HCT116 (cell line): ENCODE measurements at places on chromosomes 11 and 22.

GRCh38 chr11:31824879-31825837 is 14.0 kb upstream of the PAX6 start:
- no peak for DNase-seq

DNA sequence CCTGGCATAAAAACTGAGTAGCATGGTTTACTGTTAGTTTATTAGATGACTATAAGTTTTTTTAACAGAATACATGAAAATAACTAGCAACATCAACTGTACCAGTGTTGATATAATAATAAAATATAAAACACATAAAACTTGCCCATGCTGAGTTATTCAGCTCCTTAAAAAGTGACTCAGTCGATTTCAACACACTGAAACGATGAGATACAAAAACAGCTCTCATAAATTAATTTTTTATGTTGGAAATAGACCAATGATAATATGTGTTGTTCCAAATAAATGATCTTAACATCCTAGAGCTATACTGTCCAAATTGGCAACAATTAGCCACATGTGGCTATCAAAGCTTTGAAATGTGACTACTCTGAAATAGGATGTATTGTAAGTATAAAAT is 15.9 kb downstream of the PDGFD start:
- DNase-seq, result no peak

DNA sequence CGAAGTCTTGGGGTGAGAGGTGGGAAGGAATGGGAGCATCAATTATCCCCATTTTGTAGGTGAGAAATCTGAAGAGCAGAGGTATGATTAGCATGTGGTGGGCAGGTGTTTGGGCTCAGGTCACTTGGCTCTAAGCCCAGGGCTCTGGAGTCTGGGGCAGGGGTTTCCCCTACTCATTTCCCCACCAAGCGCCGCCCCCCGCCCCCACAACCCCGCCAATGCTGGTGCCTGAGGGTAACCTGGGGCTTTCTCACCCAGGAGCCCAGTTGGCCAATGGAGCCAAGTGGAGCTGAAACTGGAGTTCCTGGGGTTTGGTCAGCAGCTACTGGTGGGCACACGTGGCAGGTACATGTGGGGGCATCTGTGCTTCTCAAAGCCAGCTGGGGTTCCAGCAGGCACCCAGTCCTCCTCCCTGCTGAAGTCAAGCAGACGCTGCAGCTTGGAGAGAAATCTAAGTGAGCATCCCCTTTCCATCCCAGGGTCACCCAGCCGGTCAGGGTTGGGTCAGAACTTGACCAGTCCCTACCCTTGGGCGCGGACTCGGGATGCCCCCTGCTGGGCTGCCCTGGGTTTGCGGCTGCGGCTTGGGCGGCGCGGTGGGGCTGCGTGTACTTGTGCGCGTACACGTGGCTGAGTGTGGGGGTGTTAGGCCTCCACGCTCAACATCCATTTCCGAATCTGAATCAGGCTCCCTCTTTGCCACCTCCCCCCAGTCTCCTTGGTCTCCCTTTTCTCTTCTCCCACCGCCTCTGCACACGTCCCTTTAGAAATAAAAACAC is 1.7 kb upstream of the CHRM1 start:
- DNase-seq, result no peak

DNA sequence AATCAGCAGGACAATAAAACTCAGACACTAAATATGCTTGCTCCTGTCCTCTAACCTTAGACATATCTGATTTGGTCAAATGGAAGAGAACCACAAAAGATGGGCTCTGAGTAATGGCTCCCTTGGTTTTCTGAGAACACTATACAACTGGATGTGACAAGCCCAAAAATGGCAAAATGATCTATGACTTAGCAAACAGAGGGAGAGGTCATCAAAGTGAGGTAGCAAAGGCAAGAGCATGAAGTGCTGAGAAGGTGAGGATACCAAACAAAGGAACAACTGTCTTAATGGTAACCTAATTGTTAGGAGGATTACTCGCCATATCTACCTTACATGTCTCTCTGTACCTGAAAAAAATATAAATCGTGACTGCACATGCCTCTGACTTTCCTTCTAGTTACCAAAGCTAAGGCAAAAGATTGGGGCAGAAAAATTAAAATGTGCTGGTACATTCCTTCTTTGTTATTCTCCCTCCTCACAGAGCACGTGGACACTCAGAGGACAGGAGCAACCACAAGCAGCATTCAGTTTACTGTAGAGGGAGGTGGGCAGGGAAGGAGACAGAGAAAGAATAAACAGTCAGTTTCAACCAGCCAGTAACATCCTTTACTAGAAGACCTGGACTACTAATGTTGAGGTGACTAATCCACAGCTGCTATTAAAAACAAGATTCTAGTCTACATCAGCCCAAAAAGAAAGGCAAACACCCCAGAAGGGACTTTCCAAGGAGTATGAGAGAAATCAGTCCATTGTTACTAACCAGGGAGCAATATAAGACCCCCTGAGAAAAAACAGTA is 88.8 kb downstream of the AMBRA1 start:
- no peak for DNase-seq

DNA sequence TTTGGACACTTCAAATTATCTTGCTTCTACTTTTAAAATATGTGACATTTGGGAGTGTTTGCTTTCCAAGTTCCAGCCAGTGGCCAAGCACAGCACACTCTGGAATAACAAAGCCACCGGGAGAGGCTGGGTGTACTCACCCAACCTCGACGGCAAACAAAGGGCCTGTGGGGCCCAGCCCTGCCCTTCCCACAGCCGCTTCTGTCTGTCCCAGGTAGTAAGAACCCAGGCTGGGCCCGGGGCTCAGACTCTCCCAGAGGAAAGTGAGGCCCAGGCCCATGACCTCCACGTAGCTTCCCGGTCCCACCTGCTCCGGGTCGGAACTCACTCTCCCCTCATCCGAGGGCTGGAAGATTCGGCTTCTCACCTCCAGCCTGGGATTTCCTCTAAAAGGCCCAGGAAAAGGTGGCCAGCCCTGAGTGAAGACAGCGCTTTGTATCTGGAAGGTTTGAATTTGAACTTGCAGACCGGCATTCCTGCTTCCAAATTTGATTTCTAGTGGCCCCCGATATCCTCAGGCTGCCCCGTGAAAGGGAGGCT is 93.5 kb downstream of the CELSR1 start:
- DNase-seq, result no peak

GRCh38 chr11:129320494-129320893 is 55.2 kb upstream of the BARX2 start:
- DNase-seq, result no peak
